ENCODE measurements at places on chromosomes 1 and 21.

- DNase-seq, result no peak
Observed at GRCh38 chr1:2192031-2192995, 2.3 kb downstream of the FAAP20 start.

GRCh38 chr1:228653748-228654147, 81.5 kb upstream of the RHOU start:
- no peak for DNase-seq

- no peak for DNase-seq
Observed at GRCh38 chr1:59733443-59734141, 81.2 kb upstream of the HOOK1 start.

GRCh38 chr1:31762726-31763670, 1.1 kb downstream of the ADGRB2 start:
- DNase-seq, result peak; percentile 72

DNA sequence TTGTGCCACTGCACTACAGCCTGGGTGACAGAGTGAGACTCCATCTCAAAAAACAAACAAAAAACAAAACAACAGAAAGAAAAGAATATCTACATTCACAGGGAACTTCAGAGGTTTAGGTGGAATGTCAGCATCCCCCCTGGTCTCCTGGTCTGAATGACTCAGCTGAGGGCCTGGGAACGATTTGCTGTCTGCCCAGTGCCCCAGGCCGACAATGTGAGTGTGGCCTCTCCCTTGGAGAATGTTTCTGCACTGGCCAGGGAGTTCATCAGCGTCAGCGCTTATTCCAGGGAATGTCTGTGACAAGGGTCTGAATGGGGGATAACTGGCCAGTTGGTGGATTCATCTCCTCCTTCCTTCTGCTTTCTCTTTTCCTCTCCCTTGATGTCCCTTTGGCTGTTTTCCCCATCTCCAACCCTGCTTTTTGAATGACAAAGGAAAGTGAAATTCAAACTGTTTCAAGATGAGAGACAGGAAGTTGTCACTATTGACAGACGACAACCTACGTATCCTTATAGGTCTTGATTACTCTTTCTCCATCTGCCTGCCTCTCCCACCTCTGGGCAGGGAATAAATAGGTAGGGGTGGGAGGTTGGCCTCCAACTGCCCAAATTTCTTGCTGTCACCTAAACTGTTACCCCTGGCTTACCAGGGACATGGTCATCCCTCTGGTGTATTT, 213.1 kb downstream of the HHAT start:
- DNase-seq, result no peak

DNA sequence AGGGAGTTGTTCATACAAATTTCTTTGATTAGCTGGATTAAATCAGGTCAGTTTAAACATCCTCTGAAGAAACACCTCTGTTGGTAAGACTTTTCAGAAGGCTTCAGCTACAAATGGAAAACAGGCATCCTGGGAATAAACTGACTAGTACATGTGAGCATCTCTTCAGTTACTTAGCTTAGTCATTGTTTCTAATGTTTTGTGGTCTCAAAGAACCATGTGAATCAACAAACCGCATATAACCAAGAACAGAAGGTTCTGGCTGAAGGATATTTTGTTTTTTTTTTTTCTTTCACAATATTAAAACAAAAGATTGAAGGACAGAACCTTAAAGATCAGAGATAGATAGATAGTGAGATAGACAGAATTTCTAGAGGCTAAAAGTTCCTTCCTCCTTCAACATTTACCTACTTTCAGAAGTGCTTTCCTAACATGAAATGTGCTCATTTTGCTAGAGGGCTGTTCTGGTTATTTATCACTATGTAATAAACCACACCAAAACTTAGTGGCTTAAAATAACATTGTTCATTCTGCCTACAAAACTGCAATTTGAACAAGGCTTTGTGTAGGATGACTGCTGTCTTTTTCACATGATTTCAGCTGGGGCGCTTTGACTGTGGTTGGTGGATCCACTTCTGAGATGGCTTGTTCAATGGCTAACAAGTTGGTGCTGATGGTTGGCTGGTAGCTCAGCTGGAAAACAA, 119.8 kb upstream of the PTGFR start:
- DNase-seq, result no peak

DNA sequence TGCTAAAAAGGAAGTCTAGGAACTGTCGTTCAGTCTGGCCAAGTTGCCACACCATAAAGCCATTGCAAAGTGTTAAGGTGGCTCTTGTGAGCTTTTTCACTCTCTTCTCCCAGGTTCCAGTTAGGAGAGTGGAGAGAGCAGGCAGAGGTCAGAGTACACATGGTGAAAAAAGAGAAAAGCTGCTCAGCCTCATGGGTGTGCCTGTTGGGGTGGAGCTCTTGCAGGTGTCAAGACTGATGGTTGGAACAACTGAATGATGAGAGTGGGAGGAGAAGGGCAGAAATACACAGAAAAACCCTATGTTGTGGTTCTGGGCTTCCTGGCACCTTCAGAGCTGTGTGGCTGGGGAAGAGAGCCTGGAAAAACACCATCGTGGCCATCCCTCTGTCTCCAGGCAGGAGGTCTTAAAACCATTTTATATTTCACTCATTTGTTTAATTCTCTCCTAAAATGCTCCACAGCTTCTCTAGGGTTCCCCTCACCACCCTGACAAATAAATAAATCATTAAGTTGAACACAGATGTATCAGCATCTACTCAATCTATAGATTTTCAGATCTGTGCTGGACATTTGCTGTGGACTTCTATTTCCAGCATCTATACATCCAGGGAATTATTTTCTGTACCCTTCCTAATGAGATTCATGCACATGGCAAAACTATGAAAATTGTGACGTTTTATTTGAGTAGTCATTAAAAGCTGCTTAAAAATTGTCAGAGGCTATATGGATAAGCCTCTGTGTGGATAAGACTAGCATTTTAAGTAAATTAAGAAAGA, 17.5 kb downstream of the UBASH3A start:
- DNase-seq, result no peak

DNA sequence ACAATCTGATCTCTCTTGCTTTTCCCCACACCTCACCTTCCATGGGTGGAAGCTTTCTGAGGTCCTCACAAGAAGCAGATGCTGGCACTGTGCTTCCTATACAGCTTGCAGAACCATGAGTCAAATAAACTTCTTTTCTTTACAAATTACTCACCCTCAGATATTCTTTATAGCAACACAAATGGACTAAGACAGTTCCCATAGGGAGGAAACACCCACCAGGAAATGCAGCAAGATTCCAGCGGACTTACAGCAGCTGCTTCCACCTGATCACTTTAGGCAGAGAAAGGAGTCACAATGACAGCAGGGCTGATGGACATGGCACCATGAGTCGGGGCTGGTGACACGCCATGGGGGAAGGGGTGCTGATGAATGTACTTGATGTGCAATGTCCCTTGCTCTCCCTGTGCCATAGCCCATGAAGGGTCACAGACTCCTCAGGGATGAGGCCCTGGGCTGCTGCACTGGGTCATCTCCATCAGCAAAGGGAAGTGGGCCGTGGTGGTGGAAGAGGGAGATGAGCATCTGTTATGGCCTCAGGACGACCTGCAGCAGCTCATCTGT, 53.9 kb downstream of the PRSS38 start:
- DNase-seq, result no peak

- DNase-seq, result no peak
Observed at GRCh38 chr1:168689726-168690602, 39.0 kb downstream of the DPT start.

DNA sequence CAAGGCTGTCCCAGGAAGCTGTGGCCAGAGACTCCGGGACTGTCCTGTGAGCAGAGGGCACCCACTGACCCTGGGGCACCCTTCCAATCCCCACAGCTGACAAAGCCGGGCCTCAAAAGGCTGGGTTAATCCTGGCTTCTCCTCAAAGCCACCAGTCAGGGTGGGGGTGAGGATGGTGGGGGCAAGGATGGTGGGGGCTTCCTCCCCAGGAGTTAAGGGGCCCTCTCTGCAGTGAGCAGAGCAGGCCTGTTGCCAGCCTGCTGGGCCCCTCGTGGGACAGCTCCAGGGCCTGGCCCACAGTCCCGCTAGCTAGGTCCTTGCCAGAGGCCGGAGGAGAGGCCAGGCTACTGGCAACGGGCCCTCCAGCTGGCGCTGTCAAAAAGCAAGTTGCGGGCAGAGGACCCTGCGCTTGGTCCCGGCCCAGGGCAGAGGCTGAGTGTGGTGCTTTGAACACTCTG, 37.9 kb upstream of the CCDC27 start:
- DNase-seq, result no peak

GRCh38 chr1:167995038-167995437, 58.2 kb upstream of the MPC2 start:
- no peak for DNase-seq

DNA sequence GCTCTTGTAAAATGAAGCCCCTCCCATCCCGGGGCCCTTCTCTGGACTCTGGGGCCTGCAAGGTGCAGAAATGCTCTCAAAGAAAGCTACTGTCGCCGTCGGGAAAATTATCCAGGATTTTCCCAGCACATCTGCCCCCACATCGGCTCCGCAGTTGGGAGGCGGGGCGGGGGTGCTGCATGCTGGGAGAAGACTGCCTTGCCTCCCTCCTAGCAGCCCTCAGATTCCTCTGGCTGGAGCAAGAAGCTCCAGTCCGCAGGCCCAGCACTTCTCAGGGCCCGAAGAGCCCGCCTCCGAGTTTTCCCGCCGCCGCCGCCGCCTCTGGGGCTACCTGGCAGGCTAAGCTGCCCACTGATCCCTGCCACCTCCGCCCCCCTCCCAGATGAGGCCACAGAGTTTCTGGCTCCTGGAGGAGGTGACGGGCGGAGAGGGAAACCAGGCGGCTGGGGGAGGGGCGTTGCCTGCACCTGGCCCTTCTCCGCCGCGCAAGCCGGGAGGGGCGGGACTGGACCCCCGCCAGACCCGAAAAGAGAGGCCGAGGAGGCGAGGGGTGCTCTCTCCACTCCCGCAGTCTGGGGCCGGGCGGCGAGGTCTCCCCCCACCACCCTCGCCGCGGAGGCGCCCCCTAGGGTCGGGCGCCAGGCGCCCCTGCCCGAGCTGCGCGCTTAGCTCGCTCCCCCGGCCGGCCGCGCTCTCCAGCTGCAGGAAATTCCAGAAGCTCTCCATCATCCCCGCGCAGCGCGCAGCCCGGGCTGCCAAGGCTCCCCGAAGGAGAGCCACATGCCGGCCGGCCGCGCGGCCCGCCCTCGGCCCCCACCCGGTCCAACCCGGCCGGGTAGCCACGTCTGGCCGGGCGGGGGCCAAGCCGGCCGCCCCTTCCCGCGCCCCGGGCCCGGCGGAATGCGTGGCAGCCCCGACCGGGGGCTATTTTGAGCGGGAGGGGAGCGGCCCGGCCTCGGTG, 28.8 kb downstream of the AHDC1 start:
- DNase-seq, result peak; percentile 55

GRCh38 chr1:11458811-11459275, 20.1 kb upstream of the DISP3 start:
- peak; percentile 68 for DNase-seq

DNA sequence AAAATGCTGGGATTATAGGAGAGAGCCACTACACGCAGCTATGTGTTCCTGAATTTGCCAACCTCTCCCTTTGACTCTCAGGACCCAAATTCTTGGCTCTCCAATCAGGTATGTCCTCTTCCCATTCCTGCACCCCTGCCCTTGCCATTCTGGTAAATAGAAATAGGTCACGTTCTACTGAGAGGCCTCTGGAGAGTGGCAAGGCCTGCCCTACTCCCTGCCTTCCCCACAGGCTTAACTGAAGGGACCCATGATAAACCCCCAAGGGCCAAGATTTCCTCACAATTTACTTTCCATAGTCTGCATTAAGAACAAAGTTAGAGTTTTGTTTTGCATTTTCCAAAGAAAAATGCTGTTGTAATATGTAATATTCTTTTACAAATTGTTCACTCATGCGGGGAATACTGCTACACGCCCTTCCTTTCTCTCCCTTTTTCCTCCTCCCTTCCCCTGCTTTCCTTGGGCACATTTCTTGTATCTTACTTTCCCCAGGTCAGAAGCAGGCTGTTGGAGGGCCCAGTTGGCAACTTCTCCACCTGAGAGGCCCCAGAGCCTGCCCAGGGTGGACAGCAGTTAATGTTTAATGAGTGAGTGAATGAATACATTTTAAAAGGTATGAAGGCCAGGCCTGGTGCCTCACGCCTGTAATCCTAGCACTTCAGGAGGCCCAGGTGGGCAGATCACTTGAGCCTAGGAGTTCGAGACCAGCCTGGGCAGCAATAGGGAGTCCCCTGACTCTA, 33.9 kb upstream of the PUM1 start:
- DNase-seq, result no peak

- no peak for DNase-seq
Observed at GRCh38 chr1:118303534-118303933, 118.5 kb upstream of the SPAG17 start.
